Activated CD8-positive, alpha-beta memory T cell treated with anti-CD3 and anti-CD28 coated beads, Interleukin-2, amount 50 U/mL, for 4 hours (primary cell): ENCODE measurements at places on chromosomes 16 and 17.

DNA sequence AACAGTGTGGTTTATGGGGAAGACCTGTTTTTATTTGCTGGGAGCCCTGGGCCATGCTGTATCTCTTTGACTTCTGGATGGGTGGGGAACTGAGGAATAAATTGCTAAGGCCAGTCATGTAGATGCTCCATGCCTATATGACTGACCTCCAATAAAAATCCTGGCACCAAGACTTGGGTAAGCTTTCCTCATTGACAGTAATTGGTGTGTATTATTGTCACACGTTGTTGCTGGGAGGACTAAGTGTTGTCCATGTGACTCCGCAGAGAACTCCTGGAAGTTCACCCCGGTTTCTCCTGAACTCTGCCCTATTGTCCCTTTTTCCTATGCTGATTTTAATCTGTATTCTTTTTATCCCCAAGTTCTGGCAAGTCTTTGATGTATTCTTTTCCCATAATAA lies 33.4 kb upstream of the USP22 start:
- DNase-seq = no peak

- no peak for DNase-seq
Measured at GRCh38 chr16:68247932-68248331, 2.8 kb downstream of the PLA2G15 start.

DNA sequence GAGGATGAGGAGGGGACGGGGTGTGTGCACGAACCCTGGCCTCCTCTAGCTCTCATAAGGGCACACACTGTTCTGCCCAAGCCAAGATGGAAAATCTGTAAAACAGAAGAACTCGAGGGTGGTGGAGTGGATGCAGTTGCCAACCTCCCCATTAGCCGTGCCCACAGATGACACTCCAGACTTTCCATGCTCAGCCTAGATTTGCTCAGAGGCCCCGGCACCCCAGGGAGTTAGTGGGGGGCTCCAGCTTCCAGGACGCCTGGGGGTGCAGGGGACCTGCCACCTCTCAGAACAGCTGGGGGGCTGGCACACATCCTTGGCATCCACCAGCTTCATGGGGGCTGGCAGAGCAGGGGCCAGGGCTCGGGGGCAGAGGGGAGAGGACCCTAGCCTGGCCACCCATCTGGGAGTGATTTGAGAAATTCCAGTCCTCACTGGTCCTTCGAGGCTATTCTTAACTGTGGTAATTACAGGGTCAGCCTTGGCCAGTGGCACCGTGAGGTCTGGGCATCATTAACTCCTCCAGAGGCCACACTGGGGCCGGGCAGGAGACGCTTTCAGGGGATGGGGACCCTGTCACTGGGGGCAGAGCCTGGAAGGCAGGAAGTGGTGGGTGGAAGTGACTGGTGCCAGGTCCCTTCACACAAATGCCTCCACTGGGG lies 14.3 kb downstream of the VASN start:
- no peak for DNase-seq

DNA sequence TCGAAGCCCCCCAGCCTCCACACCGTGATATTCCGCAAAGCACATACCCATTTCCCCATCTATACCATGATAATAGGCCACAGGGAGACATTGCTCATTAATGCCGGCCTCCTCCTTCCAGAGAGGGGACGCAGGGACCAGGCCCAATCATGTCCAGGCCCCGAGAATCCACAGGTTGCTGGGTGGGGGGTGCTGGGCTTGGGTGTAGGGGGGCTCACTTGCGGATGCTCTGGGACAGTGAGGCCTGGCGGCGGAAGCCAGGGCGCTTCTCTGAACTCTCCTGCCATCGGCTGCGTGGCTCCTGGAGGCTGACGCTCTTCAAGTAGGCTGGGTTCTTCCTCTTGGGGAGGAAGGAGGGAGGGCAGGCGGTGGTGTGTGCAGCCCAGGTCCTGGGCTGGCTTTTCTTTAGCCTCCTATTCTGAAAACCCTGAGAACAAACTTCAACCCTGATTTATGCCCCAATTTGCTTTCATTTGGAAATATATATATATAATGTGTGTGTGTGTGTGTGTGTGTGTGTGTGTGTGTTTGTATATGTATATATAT lies 12.2 kb downstream of the AANAT start:
- no peak for DNase-seq

- peak; percentile 73 for DNase-seq
Measured at GRCh38 chr17:82449131-82449882, 1.2 kb downstream of the CYBC1 start.

GRCh38 chr17:72176951-72177660 lies 56.3 kb downstream of the SOX9 start:
- DNase-seq = no peak

- DNase-seq = no peak
Measured at GRCh38 chr16:90053902-90054500, 23.1 kb downstream of the PRDM7 start.

- no peak for DNase-seq
Measured at GRCh38 chr17:60231234-60231633, 81.5 kb downstream of the CA4 start.

GRCh38 chr17:72514321-72514861 lies 393.6 kb downstream of the SOX9 start:
- DNase-seq = no peak

- no peak for DNase-seq
Measured at GRCh38 chr16:71432906-71433305, 8.9 kb downstream of the TLE7 start.

GRCh38 chr17:39026980-39027451 lies 59.8 kb upstream of the FBXO47 start:
- no peak for DNase-seq

- DNase-seq = no peak
Measured at GRCh38 chr16:20344611-20345010, 7.9 kb downstream of the UMOD start.

DNA sequence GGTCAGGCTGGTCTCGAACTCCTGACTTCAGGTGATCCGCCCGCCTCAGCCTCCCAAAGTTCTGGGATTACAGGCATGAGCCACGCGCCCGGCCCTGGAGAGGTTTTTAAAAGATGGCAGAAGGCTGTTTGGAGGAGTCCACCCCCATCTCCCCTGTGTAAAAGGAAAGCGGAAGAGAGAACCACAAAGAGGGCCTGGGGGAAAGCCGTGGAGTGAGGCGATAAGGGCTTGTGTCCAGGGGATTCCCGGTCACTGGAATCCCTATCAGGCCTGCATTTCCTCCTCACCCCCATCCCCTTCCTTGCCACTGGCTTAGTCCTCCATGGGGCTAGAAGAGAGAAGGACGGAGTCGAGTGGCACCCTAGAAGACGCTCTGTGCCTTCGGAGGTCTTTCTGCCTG lies at the start of gene GP1BA:
TSS of gene GP1BA (plus strand) at position 315 of the 400 bp plus-strand sequence. CDS start 328 bp downstream, outside the sequence.
- no peak for DNase-seq

DNA sequence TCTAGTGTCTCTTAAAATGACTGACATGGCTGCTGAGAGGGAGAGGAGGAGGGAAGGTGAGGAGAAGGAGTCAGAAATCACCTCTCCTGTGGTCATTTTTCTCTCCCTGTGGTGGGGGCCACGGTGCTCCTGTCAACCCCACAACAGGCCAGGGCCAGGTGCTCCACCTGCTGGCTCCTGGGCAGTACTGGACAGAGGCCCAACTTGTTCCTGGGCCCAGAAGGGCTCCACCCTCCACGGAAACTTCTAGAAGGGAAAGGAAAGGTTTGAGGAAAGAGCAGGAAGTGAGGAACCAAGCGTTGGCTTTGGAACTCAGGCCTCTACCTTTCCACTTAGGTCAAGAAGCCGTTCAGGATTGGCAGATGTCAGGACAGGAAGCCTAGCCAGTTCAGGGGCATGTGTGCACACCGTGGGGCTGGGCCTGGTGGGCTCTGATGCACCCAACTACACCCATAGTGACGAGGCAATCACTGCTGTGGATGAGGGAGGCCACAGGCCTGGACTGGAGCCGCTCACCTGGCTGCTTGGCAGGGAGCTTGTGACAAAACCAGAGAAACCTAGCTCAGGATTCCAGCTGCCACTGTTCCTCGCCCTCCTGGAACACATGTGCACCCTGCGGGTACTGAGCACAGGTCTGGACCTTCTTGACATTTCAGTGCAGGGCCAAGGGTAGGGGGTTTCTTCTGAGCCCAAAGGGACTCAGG lies 36.1 kb downstream of the WNT3 start:
- no peak for DNase-seq

- no peak for DNase-seq
Measured at GRCh38 chr16:85077576-85078125, 34.6 kb downstream of the CIBAR2 start.

DNA sequence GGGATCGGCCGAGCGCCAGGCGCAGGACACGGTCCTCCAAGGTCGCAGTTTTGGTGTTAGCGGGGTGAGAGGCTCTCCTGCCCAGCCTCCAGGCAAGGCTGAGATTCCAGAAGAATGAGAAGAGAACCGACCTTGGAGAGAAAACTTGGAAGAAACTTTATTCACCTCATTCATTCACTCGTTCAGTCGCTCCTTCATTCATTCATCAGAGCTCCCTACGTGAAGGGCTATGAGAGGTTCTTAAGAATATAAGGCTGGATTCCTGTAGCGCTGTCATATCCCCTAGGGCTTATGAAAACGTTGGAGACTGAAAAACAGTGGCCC lies 991 bp upstream of the MYH10 start:
- no peak for DNase-seq

DNA sequence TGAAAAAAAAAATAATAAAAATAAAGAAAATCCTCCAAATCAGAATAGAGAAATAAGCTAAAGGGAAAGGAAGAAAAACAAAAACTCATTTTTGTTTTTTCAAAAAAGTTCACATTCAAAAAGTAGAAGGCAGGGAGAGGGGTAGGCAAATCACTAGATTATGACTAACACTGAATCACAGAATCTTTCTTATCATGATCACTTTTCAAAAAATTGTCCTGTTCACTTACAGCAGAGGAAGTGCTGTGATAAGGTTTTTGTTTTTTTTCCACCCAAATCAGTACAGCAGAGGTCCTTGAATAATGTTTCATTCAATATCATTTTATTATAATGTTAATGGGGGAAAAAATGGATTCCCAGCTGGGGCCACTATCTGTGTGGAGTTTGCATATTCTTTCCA lies 106.4 kb downstream of the CA4 start:
- no peak for DNase-seq

DNA sequence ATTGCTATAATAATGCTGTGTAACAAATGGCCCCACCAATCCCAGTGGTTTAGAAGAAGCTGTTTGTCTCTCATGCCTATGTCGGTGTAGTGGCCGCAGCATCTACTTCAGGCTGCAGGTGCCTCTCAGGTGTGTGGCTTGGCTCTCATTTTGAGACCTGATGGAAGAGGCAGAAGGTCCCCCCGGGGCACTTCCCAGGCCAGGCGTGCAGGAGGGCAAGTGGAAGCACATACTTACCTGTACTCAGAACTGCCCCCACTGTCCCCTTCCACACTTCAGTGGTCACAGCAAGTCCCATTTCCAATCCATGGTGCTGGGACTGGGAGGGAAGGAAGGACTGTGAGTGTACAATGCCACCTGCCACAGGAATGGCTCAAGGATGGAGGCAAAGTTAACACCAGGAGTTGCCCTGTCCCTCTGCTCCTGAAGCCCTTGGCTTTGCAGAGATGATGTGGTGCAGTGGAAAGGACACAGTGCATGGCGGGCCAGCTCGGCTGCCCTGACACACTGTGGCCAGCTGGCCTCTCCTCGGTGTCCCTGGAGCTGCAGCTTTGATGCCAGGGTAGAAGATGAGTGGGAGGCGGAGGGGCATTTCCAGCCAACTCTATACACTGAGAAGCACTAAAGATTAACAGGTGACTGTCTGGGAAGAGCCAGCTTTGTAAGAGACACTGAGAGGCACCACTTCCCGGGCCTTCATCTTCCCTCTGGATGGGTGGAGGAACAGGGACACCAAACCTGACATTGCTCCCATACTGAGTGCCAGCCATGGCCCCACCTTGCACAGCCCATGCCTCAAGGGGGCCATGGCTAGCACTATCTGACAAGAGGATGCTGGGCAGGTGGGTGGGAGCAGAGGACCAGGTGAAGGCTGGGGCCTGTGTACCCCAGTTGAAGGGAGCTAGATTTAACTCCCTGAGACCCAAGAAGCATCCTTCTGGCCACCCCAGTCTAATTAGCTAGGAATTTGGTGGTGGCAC lies 105.9 kb downstream of the METRNL start:
- DNase-seq = no peak

- DNase-seq = no peak
Measured at GRCh38 chr17:81076141-81076679, 41.3 kb downstream of the BAIAP2 start.

GRCh38 chr17:78766743-78767294 lies 15.3 kb downstream of the CYTH1 start:
- no peak for DNase-seq

DNA sequence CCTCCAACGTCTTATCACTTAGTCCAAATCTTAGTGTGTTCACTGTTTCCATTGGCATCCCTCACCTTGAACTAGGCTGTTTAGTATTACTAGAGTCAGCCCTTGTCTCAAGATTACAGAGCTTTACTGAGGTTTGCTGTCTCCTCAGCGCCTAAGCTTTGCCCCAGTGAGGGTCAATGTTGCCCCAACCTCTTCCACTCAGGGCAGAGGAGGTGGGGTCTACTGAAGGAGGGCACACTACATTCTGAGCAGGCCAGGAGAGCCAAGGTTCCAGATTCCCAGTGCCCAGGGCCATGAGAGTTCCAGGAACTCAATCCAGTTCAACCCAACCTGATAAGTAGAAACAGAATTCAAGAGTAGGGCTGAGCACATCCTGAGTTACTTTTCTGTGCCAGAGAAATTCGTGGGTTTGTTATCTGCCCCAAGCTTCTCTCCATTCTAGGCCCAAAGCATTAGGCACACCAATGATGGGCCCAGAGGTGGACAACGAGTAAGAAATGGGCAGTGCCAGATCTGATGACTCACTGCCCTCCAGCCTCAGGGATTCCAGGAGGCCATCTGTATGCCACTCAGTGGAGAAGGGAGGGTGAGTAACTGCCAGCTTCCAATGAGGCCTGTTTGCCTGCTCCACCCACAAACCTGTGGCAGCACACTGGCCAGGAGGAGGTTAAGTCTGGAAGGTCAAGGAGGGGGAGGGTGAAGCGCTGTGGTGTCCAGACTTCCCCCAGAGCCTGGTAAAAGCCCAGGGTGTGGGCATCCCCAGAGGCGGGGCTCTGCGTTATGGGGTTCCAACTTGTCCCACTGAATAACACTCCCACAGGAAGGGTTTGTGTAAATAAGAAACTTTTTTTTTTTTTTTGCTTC lies 8.2 kb downstream of the TUBG2 start:
- no peak for DNase-seq

DNA sequence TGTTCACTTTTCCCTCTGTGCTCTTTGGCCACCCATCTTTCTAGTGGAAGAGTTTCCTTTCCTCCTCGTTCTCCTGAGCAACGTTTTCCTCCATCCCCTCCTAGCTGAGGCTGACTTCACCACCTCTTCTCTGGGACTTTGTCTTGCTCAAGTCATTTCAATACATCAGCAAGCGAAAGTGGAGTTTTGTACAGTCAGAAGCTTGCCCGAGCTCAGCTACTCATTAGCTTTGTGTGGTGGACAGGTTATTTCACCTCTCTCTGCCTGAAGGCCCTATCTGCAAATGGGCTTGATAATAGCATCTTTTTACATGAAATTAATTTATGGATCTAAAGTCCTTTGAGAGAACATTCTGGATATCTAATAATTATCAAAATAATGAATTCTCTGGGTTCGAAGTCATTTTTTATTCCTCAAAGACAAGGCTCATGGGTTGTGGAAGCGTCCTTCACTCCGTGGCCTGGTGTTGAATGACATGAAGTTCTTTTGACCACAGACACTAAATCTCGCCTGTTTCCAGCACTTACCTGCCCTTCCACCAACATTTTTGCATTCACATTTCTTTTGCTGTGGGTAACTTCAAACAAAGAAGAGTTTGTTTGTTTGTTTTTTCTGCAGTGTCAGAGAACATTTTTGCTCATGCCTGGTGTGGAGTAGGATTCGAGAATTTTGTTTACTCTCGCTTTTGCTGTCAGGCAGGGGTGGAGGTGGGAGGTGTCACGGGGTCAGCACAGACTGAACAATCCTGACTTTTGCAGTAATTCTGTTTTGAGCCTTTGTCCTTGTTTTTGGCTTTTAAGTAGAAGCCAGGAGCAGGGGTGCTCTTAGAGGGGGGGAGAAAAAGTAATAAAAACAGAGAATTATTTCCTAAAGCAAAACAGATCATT lies 155.0 kb upstream of the CACNG5 start:
- DNase-seq = no peak
